ENCODE measurements at places on chromosomes 7 and 10. TPM values are rescaled to one million over a fixed set of nuclear protein-coding genes. Genes with fewer than 3 reads are reported as not detected.

DNA sequence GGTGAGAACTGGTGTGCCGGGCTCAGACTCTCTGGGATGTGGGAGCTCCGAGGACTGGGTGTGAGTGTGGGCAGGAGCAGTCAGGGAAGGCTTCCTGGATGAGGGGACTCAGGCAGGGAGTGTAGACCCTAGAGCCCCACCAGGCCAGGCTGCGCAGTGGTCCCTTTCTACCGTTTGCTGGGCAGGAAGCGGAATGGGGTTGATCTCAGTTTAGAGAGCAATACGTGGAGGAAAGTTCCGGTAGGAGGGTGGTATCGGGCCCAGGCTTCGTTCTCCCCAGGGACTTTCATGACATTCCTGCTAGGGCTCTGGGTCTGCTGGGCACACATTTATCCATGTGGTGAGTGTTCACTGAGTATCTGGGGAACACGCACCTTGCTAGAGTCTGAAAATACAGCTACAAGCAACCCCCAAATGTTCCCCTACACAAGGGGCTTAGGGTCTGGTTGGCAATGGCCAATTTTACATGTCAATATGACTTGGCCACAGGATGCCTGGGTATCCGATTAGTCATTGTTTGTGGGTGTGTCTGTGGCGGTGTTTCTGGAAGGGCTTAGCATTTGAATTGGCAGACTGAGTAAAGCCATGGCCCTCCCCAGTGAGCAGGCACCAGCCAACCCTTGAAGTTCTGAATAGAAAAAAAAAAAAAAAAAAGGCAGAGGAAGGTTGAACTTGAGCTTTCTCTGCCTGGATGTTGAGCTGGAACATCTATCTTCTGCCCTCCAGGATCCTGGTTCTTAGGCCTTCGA, 20.8 kb downstream of the GHRHR start:
- no peak for DNase-seq

- DNase-seq, result peak; percentile 48
These were observed 104.0 kb downstream of the JAZF1 start for GRCh38 chr7:28076423-28077200.

Gene PPP1R17
- not detected for total RNA-seq

DNA sequence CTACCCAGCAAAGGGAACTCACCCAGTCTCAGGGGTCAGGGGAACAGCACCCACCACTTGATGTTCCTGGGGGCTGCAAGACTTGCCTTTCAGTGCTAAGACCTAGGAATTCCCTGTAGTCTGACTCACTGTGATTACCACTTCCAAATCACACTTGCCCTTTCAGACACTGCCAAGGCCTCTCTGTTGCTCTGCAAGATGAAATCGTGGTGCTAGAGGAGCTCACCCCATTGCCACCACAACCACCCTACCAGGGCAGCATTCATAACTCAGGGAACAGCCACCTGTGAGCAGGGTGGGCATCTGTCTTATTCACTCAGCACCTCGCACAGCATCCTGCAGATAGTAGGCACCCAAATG, 36.5 kb downstream of the XPNPEP1 start:
- DNase-seq, result no peak

Gene PCDH15
- total RNA-seq, result 0.89 TPM

GRCh38 chr7:95155965-95156364, 168.4 kb downstream of the PON1 start:
- no peak for DNase-seq

DNA sequence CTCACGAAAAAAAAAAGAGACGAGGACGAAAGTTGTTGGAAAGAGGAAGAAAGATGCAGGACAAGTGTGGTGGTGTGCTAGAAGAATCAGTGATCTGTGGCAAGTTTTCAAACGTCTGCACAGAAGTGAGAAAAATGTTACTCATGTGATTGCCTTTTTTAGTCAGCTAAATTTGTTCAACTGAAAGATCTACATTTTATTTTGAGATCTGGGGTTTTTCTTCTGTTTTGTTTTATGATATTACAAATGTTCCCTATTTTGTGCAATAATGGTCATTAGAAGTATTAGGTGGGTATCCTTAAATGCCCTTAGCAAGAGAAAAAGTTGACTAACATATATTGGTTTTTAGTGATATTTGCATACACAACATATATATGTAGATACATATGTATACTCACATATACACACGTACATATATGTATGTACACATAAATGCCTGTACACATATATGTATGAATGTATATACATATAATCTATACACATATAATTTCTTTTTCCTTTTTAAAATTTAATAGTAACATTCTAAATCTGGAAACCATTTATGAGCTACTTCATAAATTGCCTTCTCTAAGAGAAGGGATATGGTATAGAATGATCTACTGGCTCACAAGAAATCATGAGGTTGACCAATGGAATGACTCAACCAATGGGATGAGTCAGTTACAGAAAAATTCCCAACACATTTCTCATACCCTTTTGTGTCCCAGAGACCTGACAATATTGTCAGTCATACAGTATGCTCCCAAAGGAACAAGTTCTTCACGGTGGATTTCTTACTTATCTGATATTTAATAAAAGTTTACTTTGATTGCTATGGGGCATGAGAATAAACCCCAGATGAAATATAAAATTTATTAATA, 38.4 kb downstream of the SLC39A12 start:
- no peak for DNase-seq

Gene NPC1L1
- 0.30 TPM for total RNA-seq

- DNase-seq, result no peak
These were observed 15.0 kb upstream of the GPR37 start for GRCh38 chr7:124780608-124781007.

DNA sequence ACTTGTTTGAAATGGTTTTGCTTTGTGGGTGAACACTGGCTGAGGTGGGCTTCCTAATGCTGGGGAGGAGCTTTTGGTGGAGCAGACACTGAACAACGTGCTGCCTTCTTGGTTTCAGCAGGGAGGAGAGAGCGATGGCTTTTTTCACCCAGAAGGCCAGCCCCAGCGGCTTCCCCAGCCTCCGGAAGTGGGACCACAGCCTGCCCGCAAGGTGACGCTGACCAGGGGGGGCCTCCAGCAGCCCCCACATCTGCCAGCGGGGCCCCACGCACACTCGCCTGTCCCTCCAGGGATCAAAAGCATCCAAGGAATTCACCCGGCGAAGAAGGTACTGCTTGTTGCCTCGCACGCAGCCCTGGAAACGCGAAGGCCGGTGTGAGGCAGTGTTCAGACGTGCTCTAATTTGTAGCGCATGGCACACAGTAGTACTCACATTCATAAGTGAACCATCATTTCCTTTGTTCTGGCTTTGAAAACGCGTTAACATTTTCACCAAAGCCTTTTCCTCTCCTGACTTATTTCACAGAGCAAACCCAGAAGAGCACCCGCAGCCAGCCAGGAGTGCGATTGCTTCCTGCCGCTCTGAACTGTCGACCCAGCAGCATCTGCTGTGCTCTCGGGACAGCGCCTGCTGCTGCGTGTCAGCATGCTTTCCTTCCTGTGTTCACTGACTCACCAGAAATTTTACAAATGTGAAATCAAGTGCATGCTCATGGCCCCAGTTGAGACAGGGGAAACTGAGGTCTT, 48.4 kb downstream of the SHH start:
- DNase-seq, result peak; percentile 18

Gene GJD4
- total RNA-seq, result not detected

- DNase-seq, result no peak
These were observed 128.8 kb downstream of the LHPP start for GRCh38 chr10:124590216-124591122.

DNA sequence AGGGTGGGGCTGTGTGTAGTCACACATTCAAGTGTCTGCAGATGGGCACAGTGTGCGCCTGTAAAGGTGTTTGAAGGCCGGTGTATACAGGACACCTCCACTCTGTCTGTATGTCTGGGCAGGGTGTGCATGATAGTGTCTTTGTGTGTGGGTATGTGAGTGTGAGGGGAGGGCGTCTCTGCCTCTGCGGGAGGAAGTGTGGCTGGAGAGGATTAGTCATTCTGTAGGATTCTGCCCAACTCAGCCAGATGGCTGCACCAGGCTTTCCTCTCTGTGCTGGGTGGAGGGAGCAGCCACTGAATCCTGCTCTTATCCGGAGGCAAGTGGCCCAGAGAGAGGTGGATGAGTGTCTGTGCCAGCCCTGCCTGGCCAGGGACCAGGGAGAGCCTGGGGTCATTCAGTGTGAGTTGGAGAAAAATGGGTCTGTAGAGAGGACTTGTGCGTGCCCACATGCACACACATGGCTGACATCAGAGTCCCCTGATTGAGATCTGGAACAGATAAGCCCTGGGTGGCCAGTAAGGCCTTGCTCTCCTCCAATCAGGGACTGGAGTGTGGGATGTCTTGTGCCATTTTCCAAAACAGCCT, 1.7 kb downstream of the SFXN3 start:
- DNase-seq, result peak; percentile 82

GRCh38 chr10:105068497-105068896, 427.4 kb downstream of the SORCS3 start:
- no peak for DNase-seq

- no peak for DNase-seq
These were observed at the start of gene PRF1 for GRCh38 chr10:70602665-70603448. Gene PRF1, minus strand, starts transcription at chr10:70602741. Its CDS starts 1,839 bp downstream, at chr10:70600902.

Gene TMEM196
- under 0.01 TPM for total RNA-seq

GRCh38 chr7:32094516-32094915, 24.3 kb upstream of the PDE1C start:
- no peak for DNase-seq

GRCh38 chr7:143480501-143480900, 2.8 kb downstream of the TAS2R41 start:
- DNase-seq, result no peak

- no peak for DNase-seq
These were observed 628 bp downstream of the PARP12 start for GRCh38 chr7:140062118-140062527.

GRCh38 chr10:54799506-54799905, 1.5 kb downstream of the PCDH15 start:
- DNase-seq, result no peak

DNA sequence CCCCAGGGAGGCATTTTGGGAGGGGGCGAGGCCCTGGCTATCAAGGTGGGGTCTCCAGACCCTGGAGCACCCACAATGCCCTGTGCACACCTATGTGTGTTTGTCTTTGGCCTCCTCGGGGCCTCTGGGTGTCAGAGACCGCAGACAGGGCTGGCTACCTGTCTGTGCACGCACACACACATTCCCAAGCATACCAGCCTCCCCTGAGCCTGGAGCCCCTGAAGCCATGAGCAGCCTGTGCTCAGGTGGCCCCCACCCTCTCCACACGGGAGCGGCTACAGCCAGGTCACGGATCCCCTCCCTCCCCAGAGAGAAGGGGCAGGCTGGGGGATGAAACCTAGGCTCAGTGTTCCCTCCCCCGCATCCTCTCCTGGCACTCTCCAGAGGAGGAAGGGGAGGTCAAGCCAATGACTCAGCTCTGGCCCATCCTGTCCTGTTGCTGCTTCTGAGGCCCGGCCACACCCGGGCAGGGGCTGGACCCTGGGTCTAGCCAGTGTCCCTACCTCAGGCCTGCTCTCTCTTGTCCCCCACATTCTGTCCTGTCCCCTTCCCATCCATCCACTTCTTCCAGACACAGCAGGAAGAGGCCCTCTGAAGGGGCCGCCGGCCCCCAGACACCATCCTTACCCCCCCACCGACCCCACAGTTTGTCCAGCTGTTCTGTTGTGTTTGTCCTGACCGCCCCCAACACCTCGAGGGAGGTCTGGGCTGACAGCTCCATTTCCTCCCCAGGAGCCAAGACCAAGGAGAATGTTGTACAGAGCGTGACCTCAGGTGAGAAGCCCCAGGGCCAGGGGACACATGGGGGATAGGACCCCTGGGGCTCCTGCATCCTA, 720 bp downstream of the SNCG start:
- DNase-seq, result no peak
